ENCODE measurements at places on chromosomes 2 and 18.

GRCh38 chr2:41785251-41786022 is 262.4 kb upstream of the PKDCC start:
- no peak for DNase-seq

- no peak for DNase-seq
Observed at GRCh38 chr2:17578466-17578928, 38.0 kb downstream of the VSNL1 start.

DNA sequence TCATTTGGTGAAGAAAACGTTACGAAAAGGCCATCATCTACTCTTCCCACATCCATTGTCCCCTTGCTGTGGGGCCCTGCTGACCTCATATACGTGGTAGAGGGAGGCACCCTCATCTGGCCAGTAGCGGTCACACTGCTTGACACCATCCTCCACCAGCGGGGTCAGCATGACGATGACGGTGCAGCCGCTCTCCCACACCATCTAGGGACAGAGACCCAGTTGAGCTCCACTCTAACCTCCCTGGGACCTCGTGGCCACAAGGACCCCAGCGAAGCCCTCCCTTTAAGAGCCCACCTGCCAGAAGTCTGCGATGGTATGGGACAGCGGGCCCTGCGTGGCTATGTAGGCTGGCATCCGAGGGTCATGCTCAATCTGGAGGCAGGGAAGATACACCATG is 13.1 kb downstream of the PTPRN start:
- no peak for DNase-seq

- DNase-seq: no peak
Observed at GRCh38 chr2:224565452-224566035, 19.6 kb downstream of the CUL3 start.

GRCh38 chr2:207501802-207502576 is 27.8 kb upstream of the CREB1 start:
- DNase-seq: no peak

GRCh38 chr2:137939026-137939425 is 25.2 kb upstream of the HNMT start:
- no peak for DNase-seq

DNA sequence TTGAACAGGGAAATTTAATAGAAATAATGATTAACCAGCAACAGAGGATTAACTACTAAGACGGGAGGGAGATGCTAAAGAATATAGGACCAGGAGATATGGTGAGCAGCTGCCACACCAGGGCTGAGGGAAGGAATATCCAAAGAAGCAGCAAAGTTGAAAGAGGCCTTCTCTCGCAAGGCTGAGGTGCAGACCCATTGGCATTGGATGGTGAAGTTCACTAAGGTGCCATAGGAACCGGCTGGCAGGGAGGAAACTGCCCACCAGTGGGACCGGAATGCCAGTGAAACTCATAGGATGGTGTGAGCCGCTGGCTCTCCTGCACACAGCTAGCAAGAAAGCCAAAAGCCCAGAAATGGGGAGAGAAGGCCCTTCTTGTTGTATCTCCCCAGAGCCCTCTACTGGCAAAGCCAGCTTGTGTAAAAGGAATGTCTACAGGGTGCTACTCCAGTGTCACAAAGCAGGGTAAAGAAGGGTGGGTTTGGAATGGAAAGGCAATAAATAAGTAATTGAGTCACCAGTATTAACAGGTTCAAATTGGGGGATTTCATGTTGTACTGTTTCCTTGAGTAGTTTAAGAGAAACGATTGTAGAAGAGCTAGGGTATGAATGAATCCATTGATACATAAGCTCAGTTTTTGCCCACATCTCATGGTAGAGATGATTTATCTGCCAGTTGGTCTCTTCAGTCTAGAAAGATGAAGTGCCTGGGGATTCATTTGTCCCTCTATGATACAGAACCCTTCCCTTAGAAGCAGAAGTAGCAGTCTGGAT is 36.0 kb downstream of the FARP2 start:
- no peak for DNase-seq

DNA sequence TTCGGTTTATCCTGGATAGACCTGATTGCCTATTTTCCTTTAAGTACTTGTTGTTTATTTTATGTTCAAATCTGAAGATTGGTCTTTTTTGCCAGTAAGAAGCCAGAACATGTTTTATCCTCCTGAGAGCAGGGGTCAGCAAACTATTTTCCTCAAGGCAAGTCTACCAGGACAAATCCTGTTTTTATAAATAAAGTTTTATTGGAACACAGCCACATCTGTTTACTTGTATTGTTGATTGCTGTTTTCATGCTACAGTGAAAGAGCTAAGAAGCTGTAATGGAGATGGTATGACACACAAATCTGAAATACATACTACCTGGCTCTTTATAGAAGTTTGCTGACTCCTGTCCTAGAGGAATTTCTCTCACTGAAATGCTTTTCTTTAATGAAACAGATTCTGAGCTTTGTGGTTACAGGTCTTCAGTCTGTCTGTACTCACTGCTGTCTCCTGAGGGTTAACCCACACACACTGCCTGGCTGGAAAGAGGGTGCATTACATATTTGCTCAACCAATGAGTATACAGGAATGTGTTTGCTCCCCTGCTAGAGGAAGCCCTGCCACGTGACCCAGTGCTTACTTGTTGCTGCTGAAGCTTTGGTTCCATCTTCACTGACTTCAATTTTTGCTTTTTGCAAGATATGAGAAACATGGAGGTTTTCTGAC is 22.6 kb downstream of the MRPL44 start:
- DNase-seq: no peak

DNA sequence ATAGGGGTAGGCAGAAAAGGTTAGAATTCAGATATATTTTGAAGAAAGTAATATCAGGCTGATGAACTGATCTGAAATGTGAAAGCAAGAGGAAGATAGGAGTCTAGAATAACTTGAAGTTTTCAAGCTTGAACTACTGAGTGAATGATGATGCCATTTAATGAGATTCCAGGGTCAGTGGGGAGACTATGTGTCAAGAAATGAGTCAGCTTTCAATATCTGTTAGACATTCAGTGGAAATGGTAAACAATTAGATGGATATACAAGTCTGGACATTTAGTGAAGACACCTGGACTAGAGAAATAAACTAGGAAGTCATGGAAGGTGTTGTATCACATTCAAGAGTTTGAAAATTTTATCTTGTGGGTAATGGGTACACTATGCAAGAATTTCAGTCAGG is 326.9 kb downstream of the FSIP2 start:
- DNase-seq: no peak

GRCh38 chr2:42364658-42365057 is 3.6 kb upstream of the COX7A2L start:
- DNase-seq: no peak

DNA sequence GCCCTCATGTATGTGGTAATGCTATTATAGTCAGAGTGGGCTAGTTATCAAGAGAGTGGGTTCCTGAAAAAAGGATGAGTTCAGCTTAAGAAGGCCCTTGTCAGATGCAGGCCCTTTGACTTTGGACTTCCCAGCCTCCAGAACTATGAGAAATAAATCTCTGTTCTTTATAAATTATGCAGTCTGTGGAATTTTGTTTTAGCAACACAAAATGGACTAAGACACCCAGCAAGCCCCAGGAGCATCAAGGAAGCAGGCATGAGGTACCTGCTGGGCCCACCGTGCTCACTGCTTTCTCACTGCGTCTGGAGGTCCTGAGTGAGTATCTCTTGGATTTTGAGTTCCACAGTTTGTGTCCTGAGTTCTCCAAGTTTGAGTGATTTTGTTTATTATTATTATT is 35.9 kb upstream of the LIPG start:
- DNase-seq: no peak
